ENCODE measurements at places on chromosomes 1 and 21. TPM values are rescaled to one million over a fixed set of nuclear protein-coding genes. Genes with fewer than 3 reads are reported as not detected.

DNA sequence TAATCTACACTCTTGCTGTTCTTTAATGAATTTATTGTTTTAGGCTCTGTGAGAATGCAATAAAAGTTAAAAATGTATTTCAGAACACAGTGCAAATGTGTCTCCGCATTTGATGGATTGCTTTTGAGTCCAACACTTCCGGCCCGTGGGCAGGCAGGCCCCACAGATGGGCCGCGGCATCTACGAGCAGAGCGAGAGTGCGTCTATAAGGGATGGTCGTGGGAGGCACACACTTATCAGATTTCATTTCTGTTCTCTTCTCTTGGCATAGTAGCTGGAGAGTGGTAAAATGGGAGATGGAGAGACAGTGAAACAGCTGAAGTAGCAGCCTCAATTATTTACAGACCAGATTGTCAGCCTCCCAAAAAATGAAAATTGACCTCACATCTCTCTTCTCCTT is 134.2 kb downstream of the NAV1 start:
- DNase-seq, result no peak

DNA sequence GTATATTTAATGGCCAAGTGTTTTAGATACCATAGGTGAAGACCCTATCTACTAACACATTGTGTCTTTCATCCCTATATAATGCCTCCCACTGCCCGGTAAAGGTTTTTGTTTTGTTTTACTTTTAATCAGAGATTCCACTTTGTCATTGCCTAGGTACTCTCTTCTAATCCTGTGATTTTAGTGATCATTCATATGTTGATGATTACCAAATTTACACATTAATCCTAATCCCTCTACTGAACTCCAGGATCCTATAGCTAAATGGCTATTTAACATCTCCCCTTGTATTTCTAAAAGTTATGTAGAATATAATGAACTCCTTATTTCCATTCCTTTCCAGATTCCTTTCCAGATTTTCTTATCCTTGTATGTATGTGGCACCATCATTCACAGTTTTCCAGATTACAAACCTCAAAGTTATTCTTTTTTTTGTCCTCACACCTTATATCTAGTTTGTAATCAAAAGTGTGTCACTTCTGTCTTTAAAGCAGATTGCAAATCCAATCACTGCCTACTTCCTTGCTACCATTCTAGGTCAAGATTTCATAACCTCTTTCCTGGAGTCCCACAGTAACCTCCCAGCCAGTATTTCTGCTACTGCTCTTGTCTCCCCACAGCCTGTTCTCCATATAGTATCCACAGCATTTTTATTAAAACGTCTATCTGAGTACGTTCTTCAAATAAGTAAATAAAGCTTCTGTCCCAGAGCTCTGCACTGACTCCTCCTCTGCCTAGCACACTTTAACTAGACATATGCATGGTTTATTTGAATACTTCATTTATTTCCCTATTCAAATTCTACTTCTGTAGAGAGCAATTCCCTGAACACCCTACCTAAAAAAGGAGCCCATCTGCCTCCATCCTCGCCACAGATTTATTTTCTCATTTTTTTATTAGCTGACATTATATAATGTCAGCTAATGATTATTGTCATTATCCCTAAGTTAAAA is 157.8 kb downstream of the KCNT2 start:
- no peak for DNase-seq

DNA sequence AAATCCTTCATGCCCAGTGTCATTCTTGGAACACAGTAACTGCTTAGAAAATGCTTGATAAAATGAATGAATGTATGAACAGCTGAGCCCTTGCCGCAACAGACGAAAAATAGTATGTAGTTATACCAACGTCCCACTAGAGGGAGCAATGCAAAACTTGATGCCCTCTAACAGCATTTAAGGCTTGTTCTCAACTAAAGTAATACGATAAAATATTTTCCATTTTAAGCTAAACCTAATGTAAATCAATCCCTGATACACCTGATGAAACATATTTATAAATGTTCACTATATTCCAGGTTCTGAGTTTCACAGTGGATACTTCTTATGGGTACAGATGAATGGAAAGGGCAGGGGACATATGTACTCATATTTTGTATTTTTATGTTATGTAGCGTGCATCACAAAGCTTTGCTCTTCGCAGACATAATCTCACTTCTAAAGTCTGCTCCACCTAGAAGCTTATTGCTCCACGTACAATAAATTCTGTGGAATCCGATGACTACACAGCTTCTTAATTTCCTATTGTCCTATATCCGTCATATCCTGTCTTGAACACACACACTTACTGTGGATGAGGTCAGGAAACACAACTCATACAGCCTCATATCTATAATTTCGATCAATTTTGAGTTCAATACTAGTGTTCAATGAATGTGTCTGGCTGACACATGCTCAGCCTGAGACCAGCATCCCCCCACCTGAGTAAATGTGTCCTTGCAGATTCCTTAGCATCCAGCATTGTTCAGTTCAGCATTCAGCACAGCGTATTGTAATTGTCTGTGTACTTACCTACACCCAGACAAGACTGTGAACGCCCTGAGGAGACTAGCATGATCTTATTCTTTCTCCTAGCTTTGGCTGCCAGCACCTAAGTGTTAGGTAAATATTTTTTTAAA is 4.4 kb upstream of the UTP25 start:
- peak; percentile 59 for DNase-seq

The GSTM2 gene
- 158 TPM for polyA plus RNA-seq

GRCh38 chr21:41545500-41546359 is 37.8 kb upstream of the TMPRSS2 start:
- DNase-seq, result no peak

GRCh38 chr1:109290998-109291397 is 8.1 kb upstream of the PSRC1 start:
- DNase-seq, result no peak

The KCNA3 gene
- polyA plus RNA-seq, result 0.08 TPM

- DNase-seq, result no peak
These were observed 57.6 kb downstream of the DESI2 start for GRCh38 chr1:244710474-244711062.

Measured in muscle of back (tissue), 13 donors.